ENCODE measurements at places on chromosomes 12 and 14. TPM values are rescaled to one million over a fixed set of nuclear protein-coding genes. Genes with fewer than 3 reads are reported as not detected.

DNA sequence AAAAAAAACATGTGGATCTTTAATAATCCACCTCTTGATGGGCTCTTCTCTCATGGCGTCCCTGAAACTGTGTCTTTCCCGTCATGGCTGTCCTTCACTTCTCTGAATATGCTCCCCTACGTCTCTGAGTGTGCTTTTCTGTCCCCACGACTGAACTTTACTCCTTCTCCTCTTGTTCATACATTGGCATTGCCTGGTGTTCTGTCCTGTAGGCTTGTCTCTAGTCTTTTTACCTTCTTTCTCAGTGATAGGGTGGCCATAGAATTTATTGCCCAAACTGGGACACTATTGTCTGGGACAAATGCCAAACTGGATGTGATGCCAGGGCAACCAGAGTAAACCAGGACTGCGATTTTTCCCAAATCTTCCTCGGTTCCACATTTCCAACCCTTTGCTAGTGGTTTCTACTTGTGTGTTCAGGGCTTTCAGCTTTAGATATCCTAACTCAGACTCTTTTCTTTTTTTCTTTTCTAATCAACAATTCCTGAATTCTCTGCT is 202.2 kb downstream of the ATP23 start:
- H3K27ac ChIP-seq = no peak overlapping the region
- H3K27me3 ChIP-seq = peaks cover 16% of the 10 kb centered on the region
- H3K36me3 ChIP-seq = no peaks in the 10 kb centered on the region
- no peak overlapping the region for H3K4me3 ChIP-seq

Gene SLC5A8
- not detected for total RNA-seq

DNA sequence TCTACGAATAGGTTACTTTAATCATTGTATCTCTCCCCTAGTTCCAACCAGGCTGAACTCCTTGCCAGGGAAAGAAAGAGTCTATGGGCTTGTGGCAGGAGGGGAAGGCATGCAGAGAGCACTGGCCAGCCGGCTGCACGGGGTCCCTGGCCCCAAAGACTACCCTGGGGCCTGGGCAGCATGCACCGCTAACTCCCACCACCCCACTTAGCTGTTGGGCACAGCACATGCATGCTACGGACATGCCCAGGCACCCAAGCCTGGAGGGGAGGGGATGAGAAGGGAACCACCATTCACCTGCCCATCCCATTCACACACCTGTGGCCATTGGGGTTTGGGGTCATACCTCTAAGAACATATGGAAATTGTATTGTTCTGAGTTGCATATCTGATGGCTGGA is 94.1 kb downstream of the PIK3C2G start:
- H3K36me3 ChIP-seq = no peaks in the 10 kb centered on the region
- no peak overlapping the region for H3K4me3 ChIP-seq
- H3K27ac ChIP-seq = no peak overlapping the region

DNA sequence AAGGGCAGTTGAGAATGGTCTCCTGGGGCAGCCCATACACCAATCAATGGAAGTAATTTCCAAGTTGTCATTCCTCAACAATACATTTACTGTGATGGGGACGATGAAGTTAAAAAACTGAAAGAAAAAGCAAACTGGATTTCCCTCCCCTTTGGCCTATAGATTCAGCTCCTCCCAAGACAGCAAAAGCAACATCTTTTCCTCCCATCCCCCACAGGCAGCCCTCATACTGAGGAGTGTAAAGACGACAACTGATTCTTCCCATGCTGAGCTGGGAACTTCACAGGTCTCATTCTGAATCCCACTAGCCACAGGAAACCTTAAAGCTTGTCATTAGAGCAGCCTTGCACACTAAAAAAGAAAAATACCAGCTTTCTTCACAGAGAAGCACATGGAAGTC is 48.5 kb downstream of the PITPNM2 start:
- H3K4me3 ChIP-seq = no peak overlapping the region
- H3K36me3 ChIP-seq = no peaks in the 10 kb centered on the region
- H3K27me3 ChIP-seq = no peaks in the 10 kb centered on the region
- peaks cover 37% of the 10 kb centered on the region for H3K4me1 ChIP-seq
- H3K27ac ChIP-seq = no peak overlapping the region

Gene CMAS
- total RNA-seq = 21.8 TPM

Gene SNRNP35
- 19.4 TPM for total RNA-seq

Gene KCNJ8
- 0.24 TPM for total RNA-seq

DNA sequence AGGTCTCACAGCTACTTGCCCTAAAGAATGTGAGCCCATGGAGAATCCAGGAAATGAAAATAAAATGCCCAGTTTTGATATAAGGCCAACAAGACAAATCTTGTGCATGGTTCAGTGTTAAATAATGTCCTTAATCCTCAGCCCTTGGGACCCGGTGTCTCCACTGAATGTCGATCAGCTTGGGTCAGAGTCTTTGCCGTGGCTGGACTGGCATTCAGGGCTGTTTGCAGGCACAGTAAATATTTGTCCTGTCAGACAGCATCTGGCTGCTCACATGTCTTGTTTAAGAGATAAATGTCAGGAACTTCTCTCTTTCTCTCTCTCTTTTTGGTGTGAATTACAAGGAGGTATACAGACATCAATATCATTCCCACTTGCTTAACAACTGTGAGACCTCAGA is 452.5 kb downstream of the FUT8 start:
- DNase-seq = no peak
- no peaks in the 10 kb centered on the region for H3K27me3 ChIP-seq
- H3K4me1 ChIP-seq = no peaks in the 10 kb centered on the region
- no peak overlapping the region for H3K4me3 ChIP-seq

Gene SLC4A8
- 4.2 TPM for total RNA-seq

- H3K27me3 ChIP-seq = no peaks in the 10 kb centered on the region
- H3K36me3 ChIP-seq = peaks cover 7% of the 10 kb centered on the region
- DNase-seq = no peak
- no peak overlapping the region for H3K27ac ChIP-seq
- peaks cover 27% of the 10 kb centered on the region for H3K4me1 ChIP-seq
- no peak overlapping the region for H3K4me3 ChIP-seq
Observed at GRCh38 chr12:82866227-82866775, 179.6 kb downstream of the TMTC2 start.

DNA sequence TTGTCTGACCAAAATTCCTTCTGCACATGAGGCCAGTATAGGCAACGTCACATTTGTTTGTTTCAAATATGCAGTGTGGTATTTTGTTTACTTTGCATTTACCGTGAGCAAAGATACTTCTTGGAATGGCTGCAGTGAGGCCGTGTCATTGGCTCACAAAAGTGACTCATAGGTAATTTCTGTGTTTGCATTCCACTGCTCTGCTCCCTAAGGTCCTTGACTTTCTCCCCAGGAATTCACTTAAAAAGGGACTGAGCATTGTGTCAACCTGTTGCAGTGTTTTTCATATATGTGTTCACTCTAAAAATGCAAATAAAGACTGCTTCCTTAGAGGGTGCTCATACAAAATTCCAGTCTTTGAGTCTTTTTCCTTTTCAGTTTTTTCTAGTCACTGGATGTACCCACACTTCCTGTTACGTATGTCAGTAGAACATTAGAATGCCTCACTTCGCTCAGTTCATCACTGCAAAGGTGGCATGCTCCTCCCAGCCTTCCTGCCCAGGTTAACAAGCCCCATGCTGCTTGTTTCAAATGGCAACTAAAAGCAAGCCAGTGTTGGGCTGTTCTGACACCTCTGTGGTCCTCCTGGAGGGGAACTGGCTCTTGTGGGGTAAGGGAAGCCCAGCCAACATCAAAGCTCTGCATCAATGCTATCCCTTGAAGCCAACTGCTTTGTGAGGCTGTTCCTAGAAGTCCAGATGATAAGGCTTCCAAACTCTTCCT is 9.1 kb downstream of the C12orf76 start:
- no peak for DNase-seq
- peaks cover 35% of the 10 kb centered on the region for H3K36me3 ChIP-seq
- no peak overlapping the region for H3K4me3 ChIP-seq

Gene CLEC2D
- 10.0 TPM for total RNA-seq

GRCh38 chr12:2897418-2897817 is 6.7 kb downstream of the TULP3 start:
- no peaks in the 10 kb centered on the region for H3K27me3 ChIP-seq
- DNase-seq = no peak
- H3K27ac ChIP-seq = no peak overlapping the region
- peaks cover 31% of the 10 kb centered on the region for H3K4me1 ChIP-seq

Gene GLIPR1L1
- not detected for total RNA-seq

- H3K4me3 ChIP-seq = no peak overlapping the region
- H3K36me3 ChIP-seq = no peaks in the 10 kb centered on the region
- no peak for DNase-seq
- H3K4me1 ChIP-seq = no peaks in the 10 kb centered on the region
- no peak overlapping the region for H3K27ac ChIP-seq
Observed at GRCh38 chr12:115541891-115542421, 735.5 kb downstream of the MED13L start.

- no peaks in the 10 kb centered on the region for H3K27me3 ChIP-seq
- peaks cover 43% of the 10 kb centered on the region for H3K36me3 ChIP-seq
- no peak overlapping the region for H3K27ac ChIP-seq
- no peak for DNase-seq
- H3K4me3 ChIP-seq = no peak overlapping the region
Observed at GRCh38 chr14:77421201-77421600, 2.1 kb downstream of the NOXRED1 start.

GRCh38 chr14:101960225-101960624 is 4.1 kb upstream of the DYNC1H1 start:
- H3K27ac ChIP-seq = no peak overlapping the region
- H3K27me3 ChIP-seq = no peaks in the 10 kb centered on the region
- DNase-seq = no peak
- no peaks in the 10 kb centered on the region for H3K36me3 ChIP-seq
- H3K4me1 ChIP-seq = peaks cover 29% of the 10 kb centered on the region

Gene IRAK3
- 0.21 TPM for total RNA-seq

DNA sequence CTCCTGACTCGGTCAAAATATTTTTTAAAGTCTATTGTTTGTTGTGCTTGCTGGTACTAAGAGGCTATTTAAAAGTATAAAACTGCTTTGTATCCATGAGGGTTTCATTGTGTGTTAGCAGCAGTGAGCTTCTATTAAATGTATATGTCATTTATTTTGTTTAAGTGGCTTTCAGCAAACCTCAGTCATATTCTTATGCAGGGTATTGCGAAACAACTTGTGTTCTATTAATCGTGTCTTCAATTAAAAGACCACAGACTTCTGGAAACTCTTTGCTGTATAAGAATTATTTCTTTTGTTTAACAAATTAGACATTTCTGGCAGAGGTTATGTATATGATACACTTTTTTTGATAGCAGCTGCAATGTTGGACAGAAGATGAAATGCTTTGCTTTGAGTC is 6.5 kb downstream of the IAPP start:
- no peaks in the 10 kb centered on the region for H3K4me1 ChIP-seq
- DNase-seq = no peak
- no peaks in the 10 kb centered on the region for H3K36me3 ChIP-seq
- no peak overlapping the region for H3K27ac ChIP-seq
- H3K4me3 ChIP-seq = no peak overlapping the region
- H3K27me3 ChIP-seq = no peaks in the 10 kb centered on the region

Gene IFNG-AS1
- not detected for total RNA-seq

DNA sequence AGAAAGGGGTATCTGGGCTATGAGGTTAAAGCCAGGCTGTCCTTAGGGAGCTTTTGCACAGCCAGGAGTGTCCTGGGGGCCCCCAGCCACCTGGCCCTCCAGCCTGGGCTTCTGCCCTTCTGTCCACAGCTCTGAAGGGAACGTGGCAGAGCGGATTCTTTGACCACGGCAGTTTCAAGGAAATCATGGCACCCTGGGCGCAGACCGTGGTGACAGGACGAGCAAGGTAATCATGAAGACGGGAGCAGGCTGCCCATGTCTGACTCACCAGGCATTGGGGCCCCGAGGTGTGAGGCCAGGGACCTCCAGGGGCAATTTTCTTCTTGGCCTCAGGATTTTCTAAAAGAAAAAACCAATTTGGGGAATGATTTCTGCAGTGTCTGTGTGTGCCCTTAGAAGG is 53.1 kb downstream of the FOXN4 start:
- no peak overlapping the region for H3K27ac ChIP-seq
- H3K4me1 ChIP-seq = no peaks in the 10 kb centered on the region
- H3K27me3 ChIP-seq = no peaks in the 10 kb centered on the region
- peaks cover 3% of the 10 kb centered on the region for H3K36me3 ChIP-seq
- DNase-seq = no peak

DNA sequence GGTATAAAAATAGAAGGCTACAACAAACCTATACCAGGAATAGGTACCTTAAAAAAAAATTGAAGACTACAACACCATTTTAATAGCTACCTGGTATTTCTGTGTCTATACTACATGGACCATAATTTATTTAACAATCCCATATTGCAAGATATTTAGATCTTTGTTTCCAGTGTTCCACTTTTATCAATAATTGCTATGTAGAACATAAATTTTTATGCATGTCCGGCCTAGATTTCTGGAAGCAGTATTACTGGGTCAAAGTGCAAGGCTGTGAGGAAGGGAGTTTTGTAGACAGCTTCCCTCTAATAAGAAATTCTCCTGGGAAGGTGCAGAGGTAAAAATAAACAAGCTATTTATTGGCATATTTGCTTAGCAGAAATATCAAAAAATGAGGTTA is 4.1 kb upstream of the DCAF11 start:
- H3K27ac ChIP-seq = no peak overlapping the region
- no peaks in the 10 kb centered on the region for H3K36me3 ChIP-seq
- no peaks in the 10 kb centered on the region for H3K27me3 ChIP-seq
- no peak overlapping the region for H3K4me3 ChIP-seq

Gene A2M
- total RNA-seq = 1.2 TPM

Gene C12orf50
- not detected for total RNA-seq

DNA sequence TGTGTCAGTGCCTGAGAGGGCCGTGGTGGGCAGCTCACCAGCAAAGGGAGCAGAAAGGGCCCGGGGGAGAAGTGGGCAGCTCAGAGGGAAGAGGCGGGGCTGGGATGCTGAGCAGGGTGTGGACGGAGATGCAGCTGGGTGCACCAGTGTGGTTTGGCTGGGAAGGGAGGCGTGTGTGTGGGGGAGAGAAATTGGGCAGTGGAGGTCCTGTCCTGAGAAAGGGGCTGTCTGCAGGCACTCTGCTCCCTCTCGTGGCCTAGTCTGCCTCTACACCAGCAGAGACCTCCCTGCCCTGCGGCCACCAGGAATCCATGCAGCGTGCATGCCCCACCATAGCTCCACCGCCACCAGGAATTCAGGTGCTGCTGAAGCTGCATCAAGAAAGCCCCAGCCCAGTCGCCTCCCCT is 6.4 kb downstream of the TMEM121 start:
- no peaks in the 10 kb centered on the region for H3K4me1 ChIP-seq
- no peak for DNase-seq
- no peak overlapping the region for H3K27ac ChIP-seq
- H3K27me3 ChIP-seq = peaks cover 6% of the 10 kb centered on the region
- H3K36me3 ChIP-seq = no peaks in the 10 kb centered on the region

DNA sequence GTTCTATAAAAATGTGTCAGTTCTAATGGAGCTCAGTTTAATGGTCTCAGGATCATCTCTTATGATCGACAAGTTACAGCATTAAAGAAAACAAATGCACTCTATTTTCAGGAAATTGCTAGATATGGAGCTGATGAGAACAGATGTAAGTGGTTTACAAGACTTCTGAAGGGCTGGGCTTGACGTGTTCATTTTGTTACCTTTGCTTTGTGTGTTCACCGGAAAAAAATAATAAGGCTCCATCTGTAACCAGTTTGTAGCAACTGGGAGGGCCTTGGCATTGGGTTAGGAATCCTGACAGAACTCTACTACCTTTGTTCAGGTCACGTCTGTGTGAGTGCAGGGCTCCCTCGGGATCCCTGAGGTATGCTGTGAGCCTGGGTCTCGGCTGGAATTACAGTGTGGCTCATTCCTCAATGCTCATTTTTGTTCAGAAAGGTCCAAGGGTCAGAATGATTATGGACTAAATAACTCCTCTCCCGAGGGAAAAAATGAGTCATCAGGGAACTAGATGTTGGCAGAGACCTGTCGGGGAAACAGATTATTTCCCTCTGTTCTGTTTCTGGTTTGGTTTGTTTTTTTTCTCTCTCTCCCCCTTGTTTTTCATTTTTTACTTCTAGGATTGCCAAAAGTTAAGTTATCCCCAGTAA is 158.0 kb downstream of the SLC5A8 start:
- no peaks in the 10 kb centered on the region for H3K27me3 ChIP-seq
- H3K4me1 ChIP-seq = peaks cover 22% of the 10 kb centered on the region
- no peaks in the 10 kb centered on the region for H3K36me3 ChIP-seq
- H3K27ac ChIP-seq = peak overlapping the region; percentile 54
